ENCODE measurements at places on chromosomes 12 and 14. TPM values are rescaled to one million over a fixed set of nuclear protein-coding genes. Genes with fewer than 3 reads are reported as not detected.

Gene DLGAP5
- 0.54 TPM for total RNA-seq

Gene ADAM21
- 0.27 TPM for total RNA-seq

Gene NRIP2
- total RNA-seq: not detected

Gene WNT1
- not detected for total RNA-seq

Gene POTEM
- not detected for total RNA-seq

Gene CLEC4E
- not detected for total RNA-seq

Gene IPO4
- total RNA-seq: 59.8 TPM

Gene KLRC1
- not detected for total RNA-seq

Gene HPD
- not detected for total RNA-seq

Gene TAS2R10
- total RNA-seq: 0.27 TPM

Gene BCL2L14
- total RNA-seq: not detected

Gene KRT83
- total RNA-seq: not detected

Gene C1QL4
- total RNA-seq: under 0.01 TPM

Gene HCAR1
- 0.27 TPM for total RNA-seq

Gene BICD1
- total RNA-seq: 18.3 TPM

Gene RTL1
- total RNA-seq: not detected

Gene TBX5
- not detected for total RNA-seq

Gene SMAGP
- total RNA-seq: 2.4 TPM

Gene CPNE6
- total RNA-seq: not detected

Gene LBHD2
- not detected for total RNA-seq

Gene KRT1
- total RNA-seq: 1.1 TPM

Gene TSPAN19
- not detected for total RNA-seq

Gene EVL
- total RNA-seq: 102 TPM

Gene FAM222A
- total RNA-seq: 0.81 TPM

Gene OR4E2
- under 0.01 TPM for total RNA-seq

Gene TMEM30B
- total RNA-seq: 0.54 TPM
